CD4-positive, alpha-beta T cell treated with Interleukin-17A for 1 hour (primary cell): ENCODE measurements at places on chromosomes 3 and 15.
A peak's percentile ranks its signal among the peaks of the same experiment; 100 is the strongest.

DNA sequence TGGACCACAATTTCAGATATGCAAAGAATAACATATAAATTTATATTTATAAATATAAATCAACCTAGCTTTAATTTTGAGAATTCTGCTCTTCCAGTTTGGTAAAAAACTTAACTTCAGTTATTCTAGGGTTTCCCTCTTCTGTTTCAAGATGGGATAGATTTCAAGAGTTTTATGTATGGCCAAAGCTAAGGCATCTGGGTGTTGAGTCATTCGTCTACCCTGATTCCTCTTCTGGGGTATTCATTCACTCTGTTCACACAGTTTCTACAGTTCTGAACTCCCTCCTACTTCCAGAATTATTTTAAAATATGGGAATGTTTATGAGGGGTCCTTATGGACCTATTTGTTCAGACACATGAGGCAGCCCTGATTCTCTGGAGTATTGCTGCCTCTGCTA, 4.2 kb upstream of the FGF7 start:
- no peak for DNase-seq

DNA sequence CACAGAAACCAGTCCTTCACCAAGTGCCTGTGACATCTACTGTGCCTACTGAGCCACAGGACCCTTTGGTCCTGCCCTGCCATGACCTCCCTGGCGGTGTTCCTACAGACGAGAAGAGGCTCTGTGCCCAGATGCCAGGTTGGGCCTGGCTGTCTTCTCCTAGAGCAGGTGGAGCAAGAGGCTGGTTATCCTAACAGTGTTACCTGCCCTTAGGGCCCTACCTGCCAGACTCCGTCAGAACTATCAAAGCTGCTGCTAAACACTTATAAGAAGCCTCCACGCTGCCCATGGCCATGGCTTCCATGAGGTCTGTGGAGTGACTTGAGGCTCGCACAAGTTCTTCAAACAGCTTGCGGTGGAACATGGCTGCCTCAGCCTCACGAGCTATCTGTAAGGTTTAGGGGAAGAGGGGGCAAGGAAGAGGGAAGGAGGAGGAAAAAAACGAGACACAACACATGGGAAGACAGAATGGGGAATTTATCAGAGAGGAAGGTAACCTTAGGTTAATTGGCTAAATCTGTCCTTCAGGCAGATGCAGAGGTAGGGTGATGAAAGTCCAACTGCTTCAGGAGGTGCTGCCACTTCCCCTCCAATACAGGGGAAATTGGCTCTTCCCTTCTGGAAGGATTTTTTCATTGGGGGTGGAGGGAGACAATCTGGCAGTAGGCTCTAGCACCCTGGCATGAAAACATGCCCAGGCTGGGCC, 5.4 kb upstream of the GRAMD2A start:
- no peak for DNase-seq

DNA sequence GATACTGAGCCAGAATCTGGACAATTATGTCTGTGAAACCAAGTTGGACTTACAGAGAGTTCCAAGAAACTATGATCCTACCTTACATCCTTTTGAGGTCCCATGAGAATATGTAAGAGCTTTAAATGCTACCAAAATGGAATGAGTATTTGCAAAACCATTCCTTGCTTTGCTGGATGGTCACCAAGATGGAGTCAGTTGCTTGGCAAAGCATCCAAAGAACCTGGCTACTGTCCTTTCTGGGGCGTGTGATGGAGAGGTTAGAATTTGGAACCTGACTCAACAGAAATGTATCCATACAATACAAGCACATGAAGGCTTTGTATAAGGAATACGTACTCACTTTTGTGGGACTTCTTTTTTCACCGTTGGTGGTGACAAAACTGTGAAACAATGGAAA, 36.2 kb downstream of the AP4E1 start:
- DNase-seq = no peak

- no peak for DNase-seq
These were observed 230.7 kb downstream of the SHQ1 start for GRCh38 chr3:72617424-72618024.

DNA sequence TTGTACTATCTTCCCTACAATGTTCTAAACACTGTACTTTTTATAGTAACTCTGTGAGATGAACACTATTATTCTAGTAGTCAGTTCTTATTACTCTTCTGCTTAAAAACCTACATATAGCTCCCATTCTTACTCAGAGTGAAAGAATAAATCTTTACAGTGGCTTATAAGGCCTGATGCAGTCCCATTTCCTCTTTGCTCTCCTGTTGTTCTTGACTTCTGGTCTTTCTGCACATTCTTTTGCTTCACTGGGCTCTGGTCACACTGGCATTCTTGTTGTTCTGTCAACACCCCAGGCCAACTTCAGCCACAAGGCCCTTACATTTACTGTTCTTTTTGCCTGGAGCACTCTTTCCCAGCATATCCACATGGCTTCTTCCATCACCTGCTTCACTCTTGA, 58.2 kb upstream of the TP63 start:
- no peak for DNase-seq

GRCh38 chr3:173892547-173892946, 495.0 kb downstream of the NLGN1 start:
- no peak for DNase-seq

DNA sequence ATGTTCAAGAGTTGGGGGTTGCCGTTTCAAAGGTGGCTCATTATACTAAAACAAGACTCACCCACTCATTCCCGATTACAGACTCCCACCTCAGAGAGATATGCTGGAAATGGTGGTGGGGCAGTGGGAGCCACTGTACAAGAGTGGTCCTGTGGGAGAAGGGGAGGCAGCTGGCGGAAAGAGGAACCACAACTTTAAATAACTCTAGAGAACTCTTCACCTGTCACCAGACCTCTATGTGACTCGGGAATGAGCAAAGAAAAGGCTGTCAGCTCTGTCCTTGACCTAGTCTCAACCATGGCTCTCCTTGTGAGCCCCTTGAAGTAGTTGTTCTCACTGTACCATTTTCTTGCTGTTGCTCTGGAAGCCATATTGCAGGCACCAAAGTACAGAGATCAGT, 293.8 kb downstream of the CHST2 start:
- no peak for DNase-seq

- peak; percentile 7 for DNase-seq
These were observed 435.1 kb downstream of the LPP start for GRCh38 chr3:188589071-188589470.

DNA sequence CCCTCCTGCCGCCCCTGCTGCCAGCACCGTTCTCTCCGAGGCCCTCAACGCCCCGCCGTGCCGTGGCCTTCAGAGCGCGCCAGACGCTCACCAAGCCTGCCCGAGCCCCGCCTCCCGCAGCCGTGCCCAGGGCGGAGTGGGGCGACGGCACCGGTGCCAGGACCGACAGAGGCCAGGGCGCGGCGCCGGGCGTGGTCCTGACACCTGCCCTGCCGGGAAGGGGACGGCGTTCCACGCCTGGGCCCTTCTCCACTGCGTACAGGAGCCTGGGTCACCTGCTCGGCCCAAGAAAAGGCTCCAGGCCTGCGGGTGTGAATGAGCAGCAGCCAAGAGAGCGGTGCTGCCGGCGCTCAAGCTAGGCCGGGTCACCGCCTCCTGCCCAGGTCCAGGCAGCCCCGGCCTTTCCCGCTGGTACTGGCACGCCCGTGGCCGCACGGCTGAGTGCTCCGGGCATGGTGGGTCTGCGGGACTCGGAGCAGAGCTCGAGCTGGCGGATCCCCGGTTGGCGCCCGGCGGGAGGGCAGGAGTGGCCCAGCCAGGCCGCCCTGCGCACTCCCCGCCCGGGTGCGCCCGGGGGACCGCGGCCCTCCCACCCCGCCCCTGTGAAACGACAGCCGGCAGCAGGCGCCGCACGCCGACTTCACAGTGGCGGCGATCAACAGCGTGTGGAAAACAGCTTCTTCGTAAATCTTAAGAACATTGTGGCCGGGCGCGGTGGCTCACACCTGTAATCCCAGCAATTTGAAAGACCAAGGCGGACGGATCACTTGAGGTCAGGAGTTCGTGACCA, 4.2 kb downstream of the OCA2 start:
- DNase-seq = no peak

DNA sequence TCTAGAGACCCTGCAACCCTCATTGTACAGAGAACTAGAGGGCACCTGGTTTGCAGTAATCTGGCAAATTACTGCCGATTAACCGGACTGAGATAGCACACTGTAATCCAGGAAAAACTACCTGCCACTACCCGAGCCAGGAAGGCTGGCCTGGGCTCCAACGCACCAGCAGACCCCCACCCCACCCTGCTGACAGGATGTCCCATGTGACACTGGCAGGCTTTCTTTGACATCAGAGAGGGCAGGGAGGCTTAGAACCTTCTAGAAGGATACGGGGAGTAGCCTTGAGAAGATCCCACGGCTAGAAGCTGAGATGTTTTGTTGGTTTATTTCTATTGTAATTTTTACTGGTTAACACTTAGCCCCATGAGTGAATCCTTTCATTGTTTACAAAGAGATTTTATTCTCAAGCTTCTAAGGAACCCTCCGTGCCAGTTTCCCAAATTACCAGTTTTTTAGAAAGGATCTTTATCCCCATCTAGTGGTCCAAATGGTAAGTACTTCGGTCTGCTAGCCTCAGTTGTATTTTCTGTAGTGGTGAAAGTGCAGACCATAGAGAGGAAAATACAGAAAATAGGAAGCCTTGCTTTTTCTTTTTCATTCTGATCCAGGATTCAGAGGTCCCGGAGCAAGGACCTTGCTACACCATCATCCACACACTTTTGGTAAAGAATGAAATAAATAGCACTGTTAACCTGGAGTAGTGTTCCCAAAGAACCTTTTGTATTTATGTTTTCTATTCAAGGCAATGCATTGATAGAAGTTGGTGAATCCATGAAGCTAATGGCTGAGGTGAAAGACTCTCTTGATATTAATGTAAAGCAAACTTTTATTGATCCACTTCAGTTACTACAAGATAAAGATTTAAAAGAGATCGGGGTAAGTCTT, 81.9 kb upstream of the ADAMTSL3 start:
- DNase-seq = no peak

DNA sequence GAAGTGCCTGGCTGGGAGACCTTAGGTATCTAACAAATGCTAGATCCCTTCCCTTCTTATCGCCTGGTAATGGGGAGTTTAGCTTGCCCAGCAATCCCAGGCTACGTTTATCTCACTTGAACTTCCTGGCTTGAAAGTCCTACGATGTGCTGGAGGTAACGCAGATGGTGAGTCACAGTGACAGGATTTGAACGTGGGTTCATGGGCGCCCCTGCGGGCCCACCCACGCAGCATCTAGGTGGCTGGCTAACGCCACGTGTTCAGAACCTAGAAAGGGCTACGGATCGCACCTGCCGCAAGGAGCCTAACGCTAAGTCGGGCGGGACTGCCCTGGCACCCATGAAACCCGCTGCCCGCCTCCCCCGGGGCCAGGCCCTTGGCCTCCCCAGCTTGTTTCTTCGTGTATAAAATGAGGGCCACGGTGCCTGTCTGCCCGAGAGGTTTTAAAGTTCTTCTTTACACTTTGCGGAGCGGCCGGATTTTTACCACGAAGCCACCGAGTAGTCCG, 600 bp upstream of the USP3 start:
- peak; percentile 90 for DNase-seq

GRCh38 chr3:124558991-124559845, 171.0 kb upstream of the UMPS start:
- DNase-seq = no peak

DNA sequence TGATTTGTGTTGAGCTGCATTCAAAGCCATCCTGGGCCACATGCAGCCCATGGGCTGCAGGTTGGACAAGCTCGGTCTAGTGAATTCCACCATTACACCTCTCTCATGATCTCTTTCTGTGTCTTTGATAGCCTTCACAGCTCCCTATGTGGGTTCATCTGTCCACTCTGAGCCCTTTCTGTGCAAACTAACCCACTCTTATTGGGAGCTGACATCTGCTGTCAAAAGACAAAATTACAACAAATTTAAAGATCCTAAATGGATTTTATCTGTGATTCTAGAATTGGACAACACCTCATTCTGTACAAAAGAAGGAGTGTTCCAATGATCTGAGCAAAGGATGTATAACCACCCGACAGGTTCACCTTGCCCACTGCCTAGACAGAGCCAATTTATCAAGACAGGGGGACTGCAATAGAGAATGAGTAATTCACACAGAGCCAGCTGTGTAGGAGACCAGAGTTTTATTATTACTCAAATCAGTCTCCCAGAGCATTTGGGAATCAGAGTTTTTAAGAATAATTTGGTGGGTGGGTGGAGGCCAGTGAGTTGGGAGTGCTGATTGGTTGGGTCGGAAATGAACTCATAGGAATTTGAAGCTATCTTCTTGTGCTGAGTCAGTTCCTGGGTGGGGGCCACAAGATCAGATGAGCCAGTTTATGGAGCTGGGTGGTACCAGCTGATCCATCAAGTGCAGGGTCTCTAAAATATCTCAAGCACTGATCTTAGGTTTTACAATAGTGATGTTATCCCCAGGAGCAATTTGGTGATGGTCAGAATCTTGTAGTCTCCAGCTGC, 2.6 kb upstream of the XYLB start:
- no peak for DNase-seq

GRCh38 chr3:97975466-97975865, 3.2 kb upstream of the RIOX2 start:
- no peak for DNase-seq

GRCh38 chr3:13708871-13709595, 160.1 kb downstream of the FBLN2 start:
- no peak for DNase-seq
